Cardiac muscle cell (in vitro differentiated cells and primary cell): ENCODE measurements at places on chromosomes 2 and 18.

DNA sequence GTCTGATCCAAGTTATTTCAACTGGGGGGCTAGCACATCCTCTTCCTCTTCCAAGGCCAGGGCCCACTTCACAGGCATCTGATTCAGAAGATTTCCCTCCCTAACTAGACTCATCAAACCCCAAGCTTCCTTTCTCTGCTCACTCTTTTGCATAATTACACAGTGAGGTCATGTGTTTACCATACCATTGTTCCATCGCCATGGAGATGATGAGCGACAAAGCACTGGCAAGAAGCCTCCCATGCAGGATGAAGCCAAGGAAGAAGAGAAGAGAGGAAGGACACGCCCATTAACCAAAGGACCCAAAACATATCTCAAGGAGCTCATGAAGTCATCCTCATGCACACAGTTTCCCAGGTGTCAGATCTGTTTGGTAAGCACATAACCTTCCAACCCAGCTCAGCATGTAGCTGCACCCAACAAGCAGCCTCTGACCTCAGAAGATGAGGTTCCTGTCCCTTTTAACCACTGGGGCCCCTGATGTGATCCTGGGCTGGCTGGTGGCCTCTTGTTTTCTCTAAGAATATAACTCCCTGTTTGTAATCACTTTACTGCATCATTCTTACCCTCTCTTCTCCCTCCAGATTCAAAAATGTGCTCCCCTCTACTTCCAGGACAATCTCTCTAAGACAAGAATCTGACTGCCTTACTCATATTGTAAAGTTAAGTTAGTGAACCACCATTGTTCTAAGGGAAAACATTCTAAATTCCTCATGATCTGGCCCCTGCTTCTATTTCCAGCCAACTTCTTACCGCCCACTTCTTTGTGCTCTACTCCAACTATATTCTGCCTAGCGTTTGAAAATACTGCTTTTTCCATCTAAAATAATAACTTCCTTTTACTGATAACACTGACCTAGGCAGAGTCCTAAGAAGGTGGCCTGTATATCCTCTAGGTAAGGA, 190.1 kb downstream of the TTC32 start:
- DNase-seq = peak; percentile 97

DNA sequence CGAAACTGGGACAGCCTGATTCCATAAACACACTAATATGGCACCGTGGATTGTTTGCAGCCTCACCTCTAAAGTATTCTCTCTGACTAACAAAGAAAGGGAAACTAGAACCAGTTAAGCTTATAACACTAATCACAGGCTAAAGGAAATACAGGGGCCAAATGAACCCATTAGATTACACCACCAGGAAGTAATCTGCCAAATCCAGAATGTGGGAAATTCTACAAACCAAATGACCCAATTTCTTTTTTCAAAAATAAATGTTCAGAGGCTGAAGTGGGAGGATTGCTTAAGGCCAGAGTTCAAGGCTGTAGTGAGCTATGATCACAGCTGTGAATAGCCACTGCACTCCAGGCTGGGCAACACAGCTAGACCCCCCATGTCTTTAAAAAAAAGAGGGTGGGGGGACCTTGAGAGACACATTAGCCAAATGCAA, 1.5 kb upstream of the MPPE1 start:
- no peak for DNase-seq

DNA sequence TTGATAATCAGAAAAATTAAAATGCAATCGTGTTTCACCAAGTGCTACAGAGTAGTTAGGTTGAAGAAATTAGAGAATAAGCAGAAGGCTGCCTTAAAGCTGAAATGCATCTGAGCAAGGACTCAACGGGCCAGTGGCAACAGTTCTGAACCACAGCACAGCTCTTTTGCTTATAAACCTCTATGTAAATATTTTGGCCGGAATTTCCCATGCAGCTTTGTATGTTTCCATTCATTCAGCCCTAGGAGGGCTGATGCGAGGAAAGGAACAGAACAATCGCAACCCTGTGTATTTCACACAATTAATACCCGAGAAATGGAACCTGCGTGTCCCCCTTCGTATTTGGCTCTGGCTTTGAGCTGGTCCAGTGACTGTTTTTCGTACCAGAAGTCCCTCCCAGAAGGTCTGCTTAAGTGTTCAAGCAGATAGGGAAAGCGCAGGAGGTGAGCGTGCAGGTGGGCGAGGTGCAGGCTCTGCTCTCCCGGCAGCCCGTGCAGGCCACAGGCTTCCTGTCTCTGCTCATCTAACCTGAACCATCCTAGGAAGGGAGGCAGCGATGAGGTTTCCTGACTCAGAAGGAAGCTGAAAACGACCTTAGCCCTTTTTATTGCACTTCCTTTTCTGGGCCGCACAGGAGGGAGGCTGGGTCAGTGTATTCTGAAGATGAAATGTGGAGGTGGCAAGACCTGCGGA, 67.3 kb downstream of the ASB1 start:
- no peak for DNase-seq

- no peak for DNase-seq
These were observed 8.7 kb downstream of the GALNT14 start for GRCh38 chr2:31129375-31130171.

- no peak for DNase-seq
These were observed 223.5 kb downstream of the NEDD4L start for GRCh38 chr18:58267493-58267892.

DNA sequence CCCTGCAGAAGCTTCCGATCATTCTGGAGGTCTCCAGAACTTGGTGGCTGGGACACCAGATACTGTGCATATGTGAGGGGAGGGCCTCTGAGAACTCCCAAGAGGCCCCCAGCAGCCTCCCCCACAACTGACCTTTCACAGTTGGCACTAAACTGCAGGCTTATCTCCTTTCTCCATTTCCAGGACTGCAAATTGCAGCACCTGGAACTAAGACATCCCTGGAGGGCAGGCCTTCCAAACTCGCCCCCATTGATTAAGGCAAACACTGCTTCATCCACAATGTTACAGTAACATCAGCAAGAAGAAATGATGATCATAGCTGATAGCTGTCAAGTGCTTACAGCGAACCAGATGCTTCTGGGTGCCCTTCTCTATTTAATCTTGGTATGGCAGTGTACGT, 67.9 kb downstream of the TGOLN2 start:
- DNase-seq = no peak

DNA sequence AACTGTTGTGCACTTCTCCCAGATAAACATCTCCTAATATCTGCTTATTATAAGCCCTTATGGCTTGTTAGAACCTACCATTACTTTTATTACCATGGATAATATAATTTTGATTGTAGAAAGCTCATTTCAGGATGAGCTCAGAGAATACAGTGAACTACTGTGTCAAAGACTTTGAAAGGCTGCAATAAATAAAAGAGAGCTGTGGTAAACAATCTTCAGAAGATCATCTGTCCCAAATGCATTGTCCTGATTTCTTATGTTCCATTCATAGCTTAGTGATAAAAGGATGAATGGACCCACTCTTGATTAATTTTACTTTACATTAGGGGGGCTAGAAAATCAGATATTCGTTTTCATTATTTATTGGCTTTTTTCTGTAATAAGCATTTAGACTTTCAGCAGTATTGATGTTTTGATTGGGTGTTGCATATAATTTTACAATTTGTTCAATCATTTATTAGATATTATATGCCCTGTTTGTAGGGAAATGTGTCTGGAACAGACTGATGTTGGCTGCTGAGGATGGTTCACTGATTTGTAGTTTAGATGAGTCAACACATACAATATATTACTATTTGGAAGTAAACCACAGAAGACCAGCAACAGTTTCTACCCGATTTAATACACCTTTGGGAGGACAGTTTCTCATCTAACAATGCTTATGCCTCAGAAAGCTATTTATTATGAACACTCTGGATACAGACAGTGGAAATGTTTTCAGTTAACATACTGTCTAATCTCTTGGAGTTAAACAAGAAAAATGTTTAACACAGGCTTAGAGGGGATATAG, 147.2 kb downstream of the TMEFF2 start:
- no peak for DNase-seq

DNA sequence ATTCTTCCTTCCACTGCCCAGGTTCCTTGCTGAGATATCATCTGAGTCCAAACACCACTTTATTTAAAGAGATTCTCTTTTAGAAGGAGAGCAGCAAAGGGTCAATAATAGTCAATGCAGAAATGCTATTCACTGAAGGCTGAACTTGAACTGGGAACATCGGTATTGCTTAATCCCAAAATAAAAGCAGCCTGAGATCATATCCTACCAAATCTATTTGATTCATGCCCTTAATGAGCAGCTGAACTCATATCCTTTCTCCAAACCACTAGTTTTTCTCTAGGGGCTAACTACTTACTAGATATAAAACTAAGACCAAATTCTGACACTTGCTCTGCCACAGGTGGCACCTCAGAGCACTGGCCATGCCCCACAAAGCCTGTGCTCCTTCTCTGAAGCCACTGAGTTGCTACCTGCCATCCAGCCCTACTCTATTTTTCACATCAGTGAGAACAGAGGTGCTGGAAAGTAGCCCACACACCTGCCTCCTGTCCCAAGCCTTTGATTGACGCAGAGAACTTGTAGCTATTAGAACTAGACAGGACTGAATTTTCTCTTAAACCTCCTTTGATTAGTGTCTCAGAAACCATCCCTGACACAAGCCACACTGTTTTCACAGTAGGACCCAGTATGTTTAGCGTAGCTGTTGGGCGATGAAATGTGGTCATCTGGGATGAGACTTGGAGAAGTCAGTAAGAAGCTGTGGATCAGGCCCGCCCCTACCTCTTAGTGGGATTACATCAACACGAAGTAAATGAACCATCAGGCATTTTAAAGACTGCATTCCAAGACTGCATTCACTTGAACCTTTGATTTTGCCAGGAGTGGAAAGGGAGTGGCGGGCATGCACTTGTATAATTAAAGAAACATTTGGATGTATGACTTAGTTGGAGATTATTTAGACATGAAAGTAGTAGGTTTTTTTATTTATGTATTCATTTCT, 124.3 kb downstream of the RBMS1 start:
- DNase-seq = no peak

- DNase-seq = no peak
These were observed 216.0 kb downstream of the DSEL start for GRCh38 chr18:67300498-67300897.

DNA sequence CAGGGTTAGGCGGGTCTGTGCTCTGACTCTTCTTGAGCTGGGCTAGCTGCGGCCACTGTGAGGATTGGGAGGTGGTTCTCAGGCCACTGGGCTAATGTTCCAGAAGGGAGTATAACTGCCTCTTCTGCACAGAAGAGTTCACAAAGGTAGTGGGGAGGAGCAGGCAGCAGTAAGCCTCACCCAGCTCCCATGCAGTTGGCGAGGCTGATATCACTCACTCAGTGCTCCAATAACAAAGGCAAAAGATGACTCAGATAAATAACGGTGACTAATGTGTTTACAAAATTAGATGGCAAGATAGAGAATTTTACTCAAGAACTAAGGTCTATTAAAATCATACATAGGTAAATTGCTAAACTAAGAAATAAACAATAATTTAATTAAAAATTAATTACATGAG, 174.2 kb upstream of the TMEM200C start:
- no peak for DNase-seq

- peak; percentile 72 for DNase-seq
These were observed 99.5 kb downstream of the DTNA start for GRCh38 chr18:34809451-34810072.

GRCh38 chr2:26001743-26002351, 19.6 kb upstream of the KIF3C start:
- DNase-seq = no peak

DNA sequence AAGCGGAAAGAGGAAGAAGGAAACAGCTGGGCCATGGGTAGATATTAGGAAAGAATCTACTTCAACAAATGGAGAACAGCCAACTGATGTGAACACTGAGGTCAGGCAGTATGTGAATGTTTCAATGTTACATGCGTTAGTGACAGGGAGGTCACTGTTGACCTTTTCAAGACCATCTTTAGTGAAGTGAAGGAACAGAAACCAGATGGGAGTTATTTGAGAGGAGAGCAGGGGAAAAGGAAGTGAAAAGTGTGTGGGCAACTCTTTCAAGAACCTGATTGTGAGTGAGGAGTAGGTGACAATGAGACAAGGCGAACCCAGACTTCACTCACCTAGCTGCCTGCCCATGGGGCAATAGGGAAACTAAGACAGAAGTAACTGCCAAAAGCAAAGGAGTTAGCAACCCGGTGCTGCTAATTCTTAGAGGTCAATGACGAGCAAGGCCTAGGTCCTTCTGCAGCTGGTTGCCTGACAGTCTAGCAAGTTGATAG, 67.0 kb downstream of the SP3 start:
- no peak for DNase-seq

DNA sequence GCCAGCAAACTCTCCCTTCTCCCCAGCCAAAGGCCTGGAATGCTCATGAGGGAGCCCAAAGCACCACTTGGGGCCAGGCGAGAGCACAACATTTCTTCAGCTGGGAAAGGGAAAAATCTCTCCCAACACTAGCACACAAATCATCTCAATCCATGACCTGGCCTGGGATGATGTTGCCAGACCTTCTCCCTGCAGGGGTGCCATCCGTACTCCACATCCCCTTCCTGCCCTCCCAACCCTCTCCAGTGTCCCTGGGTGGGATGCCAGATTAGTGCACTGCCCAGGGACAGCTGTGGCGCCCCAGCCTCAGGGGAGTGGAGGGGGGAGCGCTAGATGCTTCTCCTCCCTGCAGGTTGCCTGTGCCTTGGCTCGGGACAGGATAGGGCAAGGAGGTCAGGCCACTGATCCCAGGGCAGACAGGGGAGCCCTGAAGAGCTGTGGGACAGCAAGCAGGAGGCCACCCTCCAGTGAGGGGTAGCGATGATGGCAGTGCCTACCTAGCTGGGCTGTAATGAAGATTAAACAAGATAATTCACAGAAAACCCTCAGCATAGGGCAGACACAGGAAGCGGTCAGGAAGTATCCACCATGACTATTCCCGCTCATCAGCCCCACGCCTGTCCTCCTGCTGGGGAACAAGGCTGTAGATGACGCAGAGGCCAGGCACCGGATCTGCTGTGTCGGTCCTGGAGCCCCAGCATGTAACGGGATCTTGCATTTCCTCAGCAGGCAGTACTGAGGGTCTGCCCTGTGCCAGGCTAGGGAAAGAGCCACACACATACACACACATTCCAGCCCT, 31.1 kb downstream of the SERTAD2 start:
- DNase-seq = no peak

DNA sequence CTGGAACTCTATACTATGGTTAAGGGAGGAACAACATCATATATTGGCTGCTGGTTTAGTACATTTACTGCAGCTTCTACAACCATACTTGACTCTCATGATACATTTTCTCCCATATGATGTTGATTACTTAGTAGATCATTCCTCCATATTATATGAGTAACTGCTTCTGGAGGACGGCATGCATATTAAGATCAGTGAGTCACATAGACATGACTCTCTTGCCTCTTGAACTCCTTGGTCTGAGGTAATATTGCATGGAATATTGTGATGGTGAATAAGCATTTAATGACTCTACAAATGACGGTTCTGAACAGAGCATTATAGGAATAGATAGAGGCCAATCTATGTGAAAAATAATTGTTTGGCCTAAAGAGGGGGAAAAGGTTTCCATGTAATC, 418.8 kb upstream of the SPHKAP start:
- no peak for DNase-seq
